Activated CD4-positive, alpha-beta T cell treated with anti-CD3 and anti-CD28 coated beads for 48 hours (primary cell): ENCODE measurements at places on chromosomes 4 and X.

DNA sequence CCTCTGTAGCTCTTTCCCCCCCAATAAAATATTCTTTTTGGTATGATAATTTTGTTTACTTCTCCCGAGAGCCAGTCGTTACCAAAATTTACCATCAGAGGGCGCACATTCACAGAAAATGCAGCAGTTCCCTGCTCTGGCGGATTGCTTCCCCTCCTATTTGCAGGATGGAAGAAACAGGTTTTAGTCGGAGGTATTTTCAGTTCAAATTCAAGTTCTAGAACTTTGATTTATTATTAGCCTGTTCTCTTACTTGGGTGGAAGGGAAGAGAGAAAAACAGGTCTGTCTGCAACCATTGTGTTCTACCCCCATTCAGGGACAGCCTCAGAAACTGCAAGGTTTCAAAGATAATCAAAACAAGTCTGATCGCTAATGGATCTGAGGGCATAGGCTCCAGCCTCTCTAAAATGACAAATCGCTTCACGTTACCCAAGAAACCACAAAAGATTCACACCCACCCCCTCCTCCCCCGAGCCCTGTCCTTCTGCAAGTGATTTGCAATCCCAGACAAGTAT lies 263.8 kb upstream of the RPS6KA3 start:
- DNase-seq, result peak; percentile 61

GRCh38 chr4:184751585-184751956 lies 17.7 kb upstream of the CENPU start:
- no peak for DNase-seq

DNA sequence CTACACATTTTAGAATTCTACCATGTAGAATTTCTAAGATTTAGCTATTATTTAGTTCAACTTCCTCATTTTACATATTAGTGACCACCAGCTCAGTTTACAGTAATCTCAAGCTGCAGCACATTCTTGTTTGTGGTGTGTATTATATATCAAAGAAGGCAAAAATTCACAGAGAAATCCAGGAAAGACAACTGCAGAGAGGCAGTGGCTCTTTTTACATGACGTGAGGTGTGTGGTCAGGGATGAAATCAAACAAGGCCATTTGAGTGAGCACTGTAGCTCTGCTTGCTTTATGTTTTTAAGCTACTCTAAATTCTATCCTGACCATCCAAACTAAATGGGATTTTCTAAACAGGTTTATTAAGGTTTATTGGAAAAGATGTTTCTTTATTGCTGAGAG lies 71.1 kb downstream of the COL25A1 start:
- no peak for DNase-seq

DNA sequence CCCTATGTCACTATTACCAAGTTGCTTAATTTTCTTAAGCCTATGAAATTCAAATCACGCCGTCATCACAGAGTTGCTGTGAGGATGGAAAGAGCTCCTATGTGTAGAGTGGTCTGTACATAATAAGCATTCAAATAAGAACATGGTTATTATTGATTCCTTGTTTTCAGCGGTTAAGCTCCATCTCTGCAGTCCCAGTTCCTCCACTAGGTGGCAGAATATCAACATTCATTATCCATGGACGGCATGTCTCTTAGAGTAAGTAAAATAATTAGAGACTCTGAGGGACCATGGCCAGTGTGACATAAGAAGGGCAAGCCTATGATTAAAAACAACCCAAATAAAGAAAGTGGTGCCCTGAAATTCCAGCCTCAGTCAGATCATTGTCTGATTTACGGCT lies 132.5 kb upstream of the NHS start:
- DNase-seq, result peak; percentile 36

GRCh38 chrX:43493756-43494155 lies 162.3 kb upstream of the MAOA start:
- no peak for DNase-seq

GRCh38 chr4:134057356-134057755 lies 144.2 kb downstream of the PABPC4L start:
- DNase-seq, result no peak

DNA sequence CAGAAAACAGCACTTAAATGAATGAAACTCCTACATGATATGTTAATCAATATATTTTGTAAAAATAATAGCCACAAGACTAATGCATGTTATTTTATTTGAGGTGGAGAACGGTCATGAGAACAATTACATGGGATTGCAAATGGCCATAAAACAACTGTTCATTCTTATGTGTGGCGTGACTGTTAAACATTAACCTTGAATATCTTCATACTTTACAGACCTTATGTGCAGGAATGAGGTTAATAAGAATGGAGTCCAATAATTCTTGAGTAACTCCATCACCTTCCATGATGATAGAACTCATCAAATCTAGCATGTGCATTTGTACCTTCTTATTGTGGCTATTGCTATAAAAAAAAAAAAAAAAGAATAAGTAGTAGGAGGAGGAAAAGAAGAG lies 55.3 kb downstream of the PDS5A start:
- DNase-seq, result no peak

DNA sequence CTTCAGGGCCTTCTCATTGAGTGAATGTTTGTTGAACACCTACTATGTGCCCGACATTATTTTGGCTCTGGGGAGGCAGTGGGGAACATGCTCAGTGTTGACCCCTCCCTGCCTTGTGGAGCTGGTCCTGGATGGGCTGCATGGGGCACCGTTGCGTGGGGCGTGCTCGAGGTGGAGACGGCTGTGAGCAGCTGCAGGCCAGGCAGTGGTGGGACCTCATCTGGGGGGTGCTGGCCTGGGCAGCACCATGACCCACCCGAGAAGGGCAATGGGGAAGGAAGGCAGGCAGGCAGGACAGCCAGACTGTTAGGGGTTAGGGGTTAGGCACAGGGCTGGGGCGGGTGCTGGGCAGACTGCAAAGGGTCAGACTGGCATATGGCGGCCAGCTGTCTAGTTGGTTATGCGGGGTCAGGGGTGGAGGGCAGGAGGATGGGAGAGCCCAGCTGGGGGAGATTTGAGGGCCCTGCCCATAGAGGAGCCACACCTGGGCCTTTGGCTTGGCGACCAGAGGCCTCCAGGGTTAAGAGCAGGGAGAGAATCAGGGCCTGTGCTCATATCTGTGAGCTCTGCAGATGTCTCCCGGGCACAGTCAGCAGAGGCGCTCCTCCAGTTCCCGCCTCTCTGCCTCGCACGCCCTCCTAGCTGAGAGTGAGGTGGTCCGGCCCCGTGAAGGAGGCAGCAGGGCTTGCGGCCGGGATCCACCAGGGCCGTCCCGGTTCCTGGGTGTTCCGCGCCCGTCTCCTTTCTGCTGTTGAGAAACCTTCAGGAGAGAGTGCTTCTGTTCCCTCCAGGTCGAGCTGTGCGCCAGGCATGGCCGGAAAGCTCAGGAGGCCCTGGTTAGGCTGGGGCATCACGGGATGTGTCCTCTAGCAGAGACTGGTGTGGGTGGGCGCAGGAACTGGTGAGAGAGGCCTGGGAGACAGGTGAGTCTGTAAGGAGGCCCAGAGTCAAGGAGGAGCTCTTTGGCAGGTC lies 73.3 kb downstream of the RGS12 start:
- DNase-seq, result no peak

DNA sequence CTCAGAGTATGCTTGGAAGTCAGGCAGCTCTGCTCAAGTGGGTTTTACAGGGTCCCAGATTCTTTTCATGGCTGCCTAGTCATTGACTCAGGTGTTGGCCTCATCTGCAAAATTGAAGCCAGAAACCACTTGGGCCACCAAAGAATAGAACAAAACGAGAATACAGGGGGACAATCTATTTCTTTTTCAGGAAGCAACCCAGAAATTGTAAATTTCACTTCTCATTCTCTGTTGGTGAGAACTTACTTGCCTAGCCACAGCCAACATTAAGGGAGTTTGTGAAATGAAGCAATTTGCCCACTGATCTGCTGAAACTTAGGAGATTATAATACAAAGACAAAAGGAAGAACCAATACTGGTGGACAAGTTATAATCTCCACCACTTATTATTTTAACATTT lies 8.6 kb upstream of the TKTL2 start:
- no peak for DNase-seq

- DNase-seq, result no peak
Measured at GRCh38 chr4:31575504-31575903, 855.3 kb downstream of the PCDH7 start.

- no peak for DNase-seq
Measured at GRCh38 chrX:42943051-42943974, 165.3 kb upstream of the PPP1R2C start.

DNA sequence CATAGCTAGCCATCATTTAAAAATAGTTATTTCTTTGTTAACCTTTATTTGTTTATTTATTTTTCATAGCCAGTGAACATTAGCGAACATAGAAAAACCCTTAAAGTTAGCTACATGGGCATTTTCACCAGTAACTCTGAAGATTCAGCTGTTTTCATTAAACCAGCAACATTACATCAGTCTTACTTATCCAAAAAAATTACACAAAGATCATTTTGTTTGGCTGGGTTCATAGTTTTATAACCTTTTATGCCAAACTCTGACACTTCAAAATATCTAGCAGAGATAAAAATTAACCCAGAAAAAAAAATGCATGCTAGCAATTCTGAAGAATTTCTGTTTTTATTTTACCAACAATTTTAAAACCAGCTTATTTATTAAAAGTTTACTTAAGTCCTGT lies 784.1 kb downstream of the PCDH18 start:
- no peak for DNase-seq

DNA sequence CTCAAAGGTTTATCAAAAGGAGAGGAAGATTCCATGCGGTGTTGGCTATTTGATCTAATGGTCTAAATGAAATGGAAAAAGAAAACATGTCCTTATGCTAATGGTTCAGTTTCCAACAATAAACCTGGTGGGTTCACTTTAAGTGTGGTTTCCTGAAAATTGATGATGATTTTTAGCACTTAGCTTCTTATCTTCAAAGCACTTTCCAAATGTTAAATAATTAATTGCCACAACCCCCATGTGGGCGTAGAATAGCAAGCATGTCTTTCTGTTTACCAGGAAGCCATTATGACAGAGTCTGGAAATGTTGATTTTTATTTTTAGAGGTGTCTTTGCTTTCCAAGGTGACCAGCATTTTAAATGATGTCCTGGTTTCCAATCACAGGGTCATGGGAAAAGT lies 134.8 kb upstream of the SLC4A4 start:
- no peak for DNase-seq

- DNase-seq, result no peak
Measured at GRCh38 chr4:18536428-18536827, 514.9 kb upstream of the LCORL start.

- DNase-seq, result no peak
Measured at GRCh38 chr4:43835869-43836268, 612.7 kb downstream of the KCTD8 start.

- no peak for DNase-seq
Measured at GRCh38 chr4:59770601-59771264, 1429.4 kb upstream of the ADGRL3 start.

GRCh38 chr4:151807220-151807619 lies 46.4 kb upstream of the GATB start:
- DNase-seq, result no peak

DNA sequence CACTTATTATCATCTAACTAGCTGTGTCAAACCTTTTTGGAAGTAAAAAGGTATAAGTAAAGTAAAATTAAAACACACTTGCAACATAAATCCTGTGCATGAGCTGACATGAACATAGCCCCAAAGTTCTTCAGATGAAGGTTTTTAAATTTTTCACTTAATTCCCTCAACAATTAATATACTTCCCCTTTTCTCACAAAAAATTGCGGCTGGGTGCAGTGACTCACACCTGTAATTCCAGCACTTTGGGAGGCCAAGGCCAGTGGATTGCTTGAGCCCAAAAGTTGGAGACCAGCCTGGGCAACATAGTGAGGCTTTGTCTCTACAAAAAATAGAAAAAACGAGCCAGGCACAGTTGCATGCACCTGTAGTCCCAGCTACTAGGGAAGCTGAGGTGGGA lies 16.8 kb downstream of the RASGEF1B start:
- no peak for DNase-seq

DNA sequence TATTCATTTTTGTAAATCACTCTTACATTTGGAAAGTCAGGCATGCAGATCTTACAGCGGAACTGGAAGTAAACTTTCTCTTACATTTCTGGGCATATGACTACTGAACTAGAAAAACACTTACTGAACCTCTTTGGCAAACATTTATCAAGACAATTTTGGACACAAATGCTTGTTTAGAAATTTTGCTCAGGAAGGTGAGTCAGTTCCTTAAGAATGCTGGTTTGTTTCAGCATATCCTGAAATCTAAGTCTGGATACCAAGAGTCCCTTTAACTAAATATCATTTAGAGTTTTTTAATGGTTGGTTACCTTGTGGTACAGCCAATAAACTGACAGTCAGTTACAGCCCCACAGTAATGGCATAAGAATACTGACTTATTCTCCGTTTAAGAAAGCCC lies 15.0 kb downstream of the SHISA3 start:
- DNase-seq, result no peak

DNA sequence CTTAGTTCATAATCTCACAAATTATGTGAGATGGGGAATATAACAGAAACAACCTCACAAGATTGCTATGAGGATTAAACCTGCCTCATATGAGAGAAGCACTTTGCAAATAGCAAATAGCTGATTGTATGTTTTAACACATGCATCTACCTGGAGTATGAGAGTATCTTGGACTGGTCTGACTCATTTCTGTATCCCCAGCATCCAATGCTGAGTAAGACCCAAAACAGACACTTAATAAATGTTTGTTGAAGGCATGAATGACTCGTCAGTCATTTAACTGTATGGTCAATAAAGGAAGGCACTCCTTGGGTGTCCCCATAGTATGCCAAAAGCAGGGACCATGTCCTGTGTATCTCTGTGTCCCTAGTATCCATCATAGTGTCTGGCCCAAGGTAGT lies 350.9 kb upstream of the F9 start:
- no peak for DNase-seq

DNA sequence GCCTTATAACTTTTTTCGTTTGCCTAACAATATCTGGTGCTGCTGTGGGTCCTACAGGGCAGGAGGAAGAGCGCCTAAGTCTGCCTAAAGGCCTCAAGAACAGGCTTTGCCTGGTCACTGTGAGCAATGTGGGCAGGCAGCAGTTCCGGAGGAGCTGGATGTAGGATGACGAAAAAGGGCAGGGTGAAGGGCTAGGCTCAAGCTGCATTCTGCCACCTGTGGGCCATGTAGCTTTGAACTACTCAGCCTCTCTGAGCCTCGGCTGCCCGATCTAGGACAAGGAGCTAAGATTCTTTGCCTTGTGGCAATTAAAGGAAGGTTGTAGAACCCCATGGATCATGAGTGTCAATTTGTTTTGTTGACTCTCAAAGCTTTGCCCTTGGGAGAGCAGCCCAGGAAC lies 57.1 kb upstream of the MAMLD1 start:
- no peak for DNase-seq

DNA sequence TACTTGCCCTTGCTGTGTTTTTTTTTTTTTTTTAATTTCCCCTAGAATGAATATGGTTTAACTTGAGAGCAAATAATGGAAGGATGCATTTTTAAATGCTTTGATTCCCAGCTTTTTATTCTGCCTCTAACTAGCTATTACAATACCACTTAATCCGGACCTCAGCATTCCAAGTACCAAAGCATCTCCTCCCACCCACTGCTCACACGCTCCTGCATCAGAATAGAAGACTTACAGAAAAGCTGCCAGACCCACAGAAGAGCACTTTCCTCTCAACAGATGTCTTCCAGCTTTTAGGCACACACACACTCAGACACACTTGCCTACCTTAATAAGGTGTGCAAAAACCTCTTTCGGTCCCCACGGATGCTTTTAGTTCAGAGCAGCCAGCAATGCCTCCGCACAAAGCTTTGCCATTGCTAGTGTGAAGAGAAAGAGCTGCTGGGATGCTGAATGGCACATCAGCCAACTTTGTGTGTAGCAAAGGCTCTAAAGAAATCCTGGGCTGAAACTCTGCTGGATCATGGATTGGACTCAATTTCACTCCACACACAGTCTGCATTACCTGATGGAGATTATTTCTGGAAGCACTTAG lies 1056.2 kb downstream of the DMD start:
- DNase-seq, result no peak
